NCI-H146 (cell line): ENCODE measurements at places on chromosomes 3 and 15.

DNA sequence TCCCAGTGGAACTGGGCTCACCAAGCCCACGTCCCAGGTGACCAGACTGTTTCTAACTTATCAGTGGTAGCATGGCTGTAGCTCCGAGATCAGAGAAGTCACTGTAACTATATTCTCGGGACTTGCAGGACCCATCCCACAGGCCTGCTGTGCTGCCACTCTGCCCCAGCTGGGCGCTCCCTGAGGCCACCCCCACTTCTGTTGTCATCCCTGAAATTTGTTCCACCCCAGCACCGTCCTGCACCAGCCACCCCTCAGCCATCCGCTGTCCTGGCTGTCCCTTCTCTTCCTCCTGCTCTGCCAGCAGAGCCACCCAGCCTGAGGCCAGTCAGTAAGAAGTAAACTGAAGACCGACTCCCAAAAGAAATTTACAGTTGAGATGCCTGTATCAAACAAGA is 33.0 kb upstream of the VILL start:
- no peak for DNase-seq

DNA sequence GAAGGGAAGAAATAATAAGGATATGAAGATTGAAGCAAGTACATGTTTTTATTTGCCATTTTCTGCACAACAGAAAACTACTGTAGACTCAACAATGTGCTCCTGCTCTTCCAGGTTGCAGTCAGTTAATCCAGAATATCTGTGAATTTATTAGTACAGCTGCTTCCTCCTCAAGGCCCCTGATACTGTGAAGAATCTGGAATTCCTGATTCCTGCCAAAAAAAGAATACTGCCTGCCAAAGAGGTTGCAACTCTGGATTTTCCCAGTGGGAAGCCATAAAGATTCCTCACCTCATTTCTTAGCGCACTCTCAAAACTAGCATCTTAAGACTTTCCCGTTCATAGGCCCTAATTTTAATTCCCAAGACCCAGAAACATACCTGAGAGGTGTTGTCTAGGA is 33.6 kb upstream of the LRRC3B start:
- no peak for DNase-seq

DNA sequence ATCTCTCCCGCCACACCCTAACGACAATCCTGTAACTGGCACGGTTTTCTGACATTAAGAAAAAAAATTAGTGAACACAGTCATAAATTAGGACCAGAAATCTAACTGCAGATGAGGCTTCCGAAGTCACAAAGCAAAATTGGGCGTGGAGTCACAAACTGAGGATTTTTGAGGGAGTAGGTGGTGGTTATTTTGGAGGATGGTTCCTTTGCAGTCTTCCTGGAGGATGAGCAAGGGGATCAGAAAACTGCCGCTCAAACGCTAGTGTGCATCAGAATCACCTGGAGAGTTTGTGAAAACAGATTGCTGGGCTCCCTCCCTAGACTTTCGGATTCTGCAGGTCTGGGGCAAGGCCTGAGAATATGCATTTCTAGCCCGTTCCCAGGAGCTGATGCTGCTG is 334.8 kb downstream of the RORA start:
- DNase-seq, result no peak

DNA sequence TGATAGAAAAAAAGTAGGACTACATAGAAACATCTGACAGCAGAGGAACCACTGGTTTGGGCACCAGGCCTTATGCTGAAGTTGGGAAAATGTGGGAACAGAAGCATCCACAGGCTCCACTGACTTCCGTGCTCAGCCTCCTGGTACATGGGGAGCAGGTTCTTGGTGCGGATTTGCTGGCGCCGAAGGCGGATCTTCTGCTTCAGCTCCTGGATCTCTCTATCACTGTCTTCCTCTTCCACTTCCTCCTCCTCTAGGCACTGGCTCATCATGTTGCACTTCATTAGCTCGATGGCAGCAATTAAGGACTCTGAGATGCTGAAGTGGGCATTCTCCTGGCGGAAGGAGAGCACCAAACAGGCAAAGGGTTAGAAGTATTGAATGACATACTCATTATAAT is 42.5 kb downstream of the RUBCN start:
- no peak for DNase-seq

GRCh38 chr3:119950666-119951325 is 143.5 kb downstream of the GSK3B start:
- DNase-seq, result no peak

- no peak for DNase-seq
These were observed 209.5 kb downstream of the EBLN2 start for GRCh38 chr3:73270839-73271483.

GRCh38 chr15:92130906-92131305 is 262.8 kb upstream of the ST8SIA2 start:
- DNase-seq, result no peak

GRCh38 chr3:152276681-152277080 is 8.0 kb downstream of the MBNL1 start:
- no peak for DNase-seq

DNA sequence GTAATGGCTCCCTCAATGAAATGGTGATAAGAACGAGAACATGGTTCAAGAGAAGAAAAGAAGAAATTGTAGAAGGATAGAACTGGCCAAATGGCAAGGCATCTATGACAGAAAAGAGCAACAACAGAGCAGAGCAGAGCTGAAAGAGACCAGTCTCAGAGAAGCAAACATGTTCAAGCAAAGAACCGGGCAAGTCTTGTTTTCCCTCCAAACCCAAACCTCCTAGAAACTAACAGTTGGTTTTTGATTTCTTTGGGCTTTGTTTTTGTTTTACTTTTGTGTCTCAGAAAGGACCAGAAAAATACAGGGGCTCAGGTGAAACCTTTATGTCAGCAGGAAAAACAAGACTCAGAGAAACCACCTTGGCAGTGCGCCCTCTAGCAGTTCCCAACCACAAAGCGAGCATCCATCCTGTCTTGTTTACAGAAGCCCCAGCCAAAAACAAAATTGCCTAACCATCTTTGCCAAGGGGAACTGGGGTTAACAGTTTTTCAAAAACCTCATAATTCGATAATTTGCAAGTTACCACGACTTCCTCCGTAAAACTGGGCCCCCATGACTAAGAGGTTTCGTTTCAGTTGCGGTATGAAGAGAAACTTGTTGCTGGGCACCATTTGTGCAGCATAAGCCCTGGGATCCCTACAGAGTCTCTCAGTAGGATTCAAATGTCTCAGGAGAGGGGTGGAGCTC is 159.2 kb upstream of the SLC24A5 start:
- DNase-seq, result no peak

GRCh38 chr3:36557708-36558421 is 177.6 kb downstream of the STAC start:
- DNase-seq, result no peak

GRCh38 chr3:131793870-131794269 is 240.9 kb downstream of the CPNE4 start:
- no peak for DNase-seq

DNA sequence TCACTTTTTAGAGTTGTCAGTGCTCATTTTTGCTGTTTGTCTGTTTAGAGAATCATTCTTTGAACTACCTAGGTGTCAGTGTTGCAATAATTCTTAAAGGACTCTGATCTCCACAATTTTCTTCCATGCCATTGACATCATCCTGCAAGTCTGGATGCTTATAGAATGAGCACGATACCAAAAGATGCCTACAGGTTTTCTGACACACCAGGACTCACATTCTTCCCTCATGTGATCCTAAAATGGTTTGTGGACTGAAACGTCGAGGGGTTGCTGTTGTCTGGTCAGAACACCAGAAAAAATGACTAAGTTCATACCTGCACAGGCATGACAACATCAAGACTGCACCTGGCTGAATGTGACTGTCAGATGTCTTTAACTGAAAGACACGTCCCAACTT is 95.9 kb downstream of the SEMA5B start:
- DNase-seq, result no peak

- no peak for DNase-seq
These were observed 43.5 kb downstream of the ATP13A5 start for GRCh38 chr3:193335031-193335430.

GRCh38 chr3:189056646-189057335 is 115.0 kb upstream of the TPRG1 start:
- no peak for DNase-seq

DNA sequence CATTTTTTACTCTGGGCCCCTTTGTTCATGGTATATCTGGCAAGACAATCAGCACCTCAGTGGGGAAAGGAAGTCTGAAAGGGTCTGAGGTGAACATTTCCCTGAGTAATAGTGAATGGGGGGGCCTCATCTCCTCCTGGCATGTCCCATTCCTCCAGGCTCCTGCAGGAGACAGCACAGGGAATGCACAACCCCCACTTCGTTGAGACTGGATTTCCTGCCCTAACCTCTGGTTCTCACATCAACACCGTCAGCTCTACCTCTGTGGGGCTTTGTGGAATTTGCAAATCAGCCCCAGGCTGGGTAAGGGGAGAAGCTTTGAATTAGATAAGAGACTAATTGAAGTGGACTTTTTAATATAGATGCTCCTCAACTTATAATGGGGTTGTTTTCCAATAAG is 168.3 kb upstream of the TRIM42 start:
- no peak for DNase-seq

- no peak for DNase-seq
These were observed 9.9 kb upstream of the CCDC54 start for GRCh38 chr3:107367353-107367752.

GRCh38 chr15:74006774-74007639 is 12.5 kb downstream of the PML start:
- DNase-seq, result no peak

DNA sequence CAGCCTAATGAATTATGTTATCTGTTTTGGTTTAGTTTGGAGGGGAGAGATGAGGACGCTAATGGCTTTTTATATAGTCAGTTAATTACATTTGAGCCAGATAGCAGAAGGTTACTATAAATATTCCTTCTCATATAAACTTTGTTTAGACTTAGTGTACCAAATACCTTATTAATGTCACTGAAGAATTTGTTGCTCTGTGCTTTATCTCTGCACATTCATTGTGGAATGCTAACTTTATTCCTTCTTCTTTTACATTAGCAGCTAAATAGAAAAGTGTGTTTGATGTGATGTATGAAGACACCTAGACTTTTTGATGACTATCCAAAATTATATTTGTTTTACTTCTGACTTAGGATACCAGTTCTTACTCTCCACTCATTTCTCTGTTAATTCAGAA is 105.2 kb downstream of the EPHA3 start:
- no peak for DNase-seq

- no peak for DNase-seq
These were observed 44.8 kb downstream of the PXYLP1 start for GRCh38 chr3:141276398-141276797.

DNA sequence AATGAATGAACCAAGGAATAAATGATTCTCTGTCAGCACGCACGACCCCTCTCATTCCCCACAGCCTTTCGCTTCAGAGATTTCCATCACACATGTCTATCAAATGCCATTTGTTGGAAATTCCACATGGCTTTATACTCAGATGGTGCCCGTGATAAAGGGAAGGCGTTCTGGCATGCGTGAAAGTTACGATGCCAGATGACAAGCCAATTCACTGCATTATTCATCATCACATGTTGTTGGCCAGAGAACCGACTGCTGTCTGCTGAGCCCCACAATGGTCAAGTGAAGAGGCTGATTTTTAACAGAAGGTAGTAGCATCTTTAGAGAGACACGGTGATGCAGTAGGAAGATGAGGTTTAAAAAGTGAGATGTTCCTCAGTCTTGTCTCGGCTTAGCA is 74.1 kb upstream of the FRMD4B start:
- no peak for DNase-seq

DNA sequence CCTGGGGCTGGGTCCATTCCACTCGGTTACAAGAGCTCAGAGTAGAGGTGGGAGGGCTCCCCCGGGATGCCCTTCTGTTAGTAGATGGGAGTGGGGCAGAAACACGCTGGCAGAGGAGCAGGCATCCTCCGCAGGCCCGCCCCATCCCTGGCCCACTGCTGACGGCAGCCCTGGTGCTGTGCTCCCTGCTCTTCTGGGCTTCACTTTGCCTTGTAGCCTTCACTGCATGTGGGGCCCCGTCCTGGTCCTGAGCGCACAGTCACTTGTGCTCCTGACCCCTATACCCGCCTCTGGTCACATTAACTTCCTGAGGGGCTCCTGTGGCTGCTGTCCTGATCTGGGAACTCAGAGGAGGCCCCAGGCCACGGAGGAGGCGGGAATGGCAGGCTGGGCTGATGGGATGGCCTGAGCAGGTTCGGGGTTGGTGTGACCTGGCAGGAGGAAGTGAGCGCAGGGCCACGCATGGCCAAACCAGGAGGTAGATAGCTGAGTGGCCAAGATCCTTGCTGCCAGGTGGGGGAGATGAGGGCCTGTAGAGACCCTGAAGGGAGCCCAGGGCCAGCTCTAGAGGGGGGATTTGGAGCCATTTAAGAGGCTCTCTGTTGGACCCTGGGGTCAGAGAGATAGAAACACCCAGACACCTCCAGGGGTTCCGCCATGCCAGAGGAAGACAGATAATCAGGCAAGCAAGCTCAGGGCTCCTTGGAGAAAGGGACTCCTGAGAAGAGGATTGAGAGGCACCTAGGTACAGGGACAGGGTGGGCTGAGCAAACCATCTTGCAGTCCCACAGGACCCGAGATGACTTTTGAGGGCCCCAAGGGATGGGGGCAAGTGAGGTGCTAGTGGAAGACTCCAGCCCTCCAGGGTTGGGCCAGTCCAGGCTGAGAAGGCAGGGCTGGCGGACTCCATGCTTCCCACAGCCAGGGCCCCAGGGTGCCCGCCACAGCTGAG is 92.2 kb upstream of the PRR23E start:
- DNase-seq, result no peak

- DNase-seq, result no peak
These were observed 218.9 kb downstream of the CDIN1 start for GRCh38 chr15:36798366-36798765.

GRCh38 chr3:56782215-56782614 is 19.5 kb downstream of the ARHGEF3 start:
- DNase-seq, result peak; percentile 28

GRCh38 chr3:35936571-35936970 is 297.2 kb downstream of the ARPP21 start:
- no peak for DNase-seq

- no peak for DNase-seq
These were observed 98.4 kb downstream of the SNRPN start for GRCh38 chr15:25053000-25053815.

DNA sequence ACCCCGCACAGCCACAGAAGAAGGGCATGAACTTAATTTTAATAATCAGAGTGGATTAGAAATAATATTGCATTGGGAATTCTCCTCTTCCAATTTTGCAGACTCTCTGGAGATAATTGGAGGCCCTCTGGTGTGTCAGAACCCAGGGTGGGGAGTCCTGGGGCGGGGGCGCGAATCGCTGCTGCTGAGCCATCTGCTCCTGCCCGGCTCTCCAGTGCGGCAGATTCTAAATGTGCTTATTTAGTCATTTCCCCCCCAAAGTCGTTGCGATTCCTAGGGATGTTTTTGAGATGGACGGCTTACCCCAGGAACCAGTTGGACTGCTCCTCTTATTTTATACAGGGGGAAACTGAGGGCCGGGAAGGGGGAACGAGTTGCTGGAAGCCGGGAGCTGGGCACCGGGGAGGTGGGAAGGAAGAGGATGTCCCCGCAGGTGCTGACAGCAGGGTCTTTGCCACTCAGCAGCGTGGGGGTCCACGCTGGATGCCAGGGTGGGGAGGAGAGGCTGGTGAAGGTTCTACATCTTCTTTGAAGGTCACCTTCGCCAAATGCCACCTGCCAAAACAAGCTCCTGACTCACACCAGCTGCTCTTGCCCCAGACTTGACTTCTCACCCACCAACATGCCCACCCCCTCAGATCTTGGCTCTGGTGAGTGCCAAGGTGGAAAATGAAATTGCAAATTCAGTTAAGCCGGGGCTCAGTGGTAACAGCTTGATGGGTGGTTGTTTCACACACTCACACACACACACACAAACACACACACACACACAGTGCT is 91.3 kb upstream of the PRR23E start:
- DNase-seq, result no peak

- DNase-seq, result peak; percentile 33
These were observed 252.0 kb downstream of the CACNA2D3 start for GRCh38 chr3:54374214-54374852.
